NCI-H2029 (cell line): ENCODE measurements at places on chromosomes 2 and 18.

- DNase-seq, result no peak
Measured at GRCh38 chr2:16189029-16189835, 248.9 kb downstream of the MYCN start.

DNA sequence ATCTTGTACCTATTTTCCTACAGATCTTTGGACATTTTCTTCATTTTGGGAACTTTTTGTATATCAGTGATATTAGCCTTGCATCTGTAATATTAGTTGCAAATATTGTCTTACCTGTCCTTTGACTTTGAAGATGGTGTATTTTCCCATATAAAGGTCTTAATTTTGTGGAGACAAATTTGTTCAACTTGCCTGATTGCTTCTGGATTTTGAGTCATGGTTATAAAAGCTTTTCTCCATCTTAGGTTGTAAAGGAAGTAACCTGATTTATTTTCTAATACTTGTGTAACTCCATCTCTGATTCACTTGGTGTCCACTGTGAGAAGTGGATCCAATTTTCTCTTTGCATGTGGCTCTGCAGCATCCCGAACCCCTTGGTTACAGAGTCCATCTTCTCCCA is 97.7 kb upstream of the OTOS start:
- DNase-seq, result no peak

GRCh38 chr2:236209535-236209934 is 41.3 kb upstream of the GBX2 start:
- no peak for DNase-seq

DNA sequence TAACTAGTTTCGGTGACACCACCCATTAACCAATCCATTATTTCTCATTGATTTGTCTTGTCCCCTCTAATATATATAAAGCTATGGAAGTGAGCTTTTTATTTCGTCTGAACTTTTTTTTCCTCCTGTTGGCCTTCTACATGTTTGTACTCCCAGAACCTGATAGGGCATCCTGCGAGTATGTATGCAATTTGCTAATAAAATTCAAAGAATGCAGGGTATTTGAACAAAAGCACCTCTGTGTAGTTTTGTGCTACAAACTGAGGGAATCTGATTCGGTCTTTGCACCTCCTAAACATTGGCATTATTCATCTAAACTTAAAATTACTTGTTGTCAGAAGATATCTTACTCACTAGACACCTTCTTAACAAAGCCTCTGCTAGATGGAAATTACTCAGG is 242.9 kb upstream of the TMEFF2 start:
- no peak for DNase-seq

DNA sequence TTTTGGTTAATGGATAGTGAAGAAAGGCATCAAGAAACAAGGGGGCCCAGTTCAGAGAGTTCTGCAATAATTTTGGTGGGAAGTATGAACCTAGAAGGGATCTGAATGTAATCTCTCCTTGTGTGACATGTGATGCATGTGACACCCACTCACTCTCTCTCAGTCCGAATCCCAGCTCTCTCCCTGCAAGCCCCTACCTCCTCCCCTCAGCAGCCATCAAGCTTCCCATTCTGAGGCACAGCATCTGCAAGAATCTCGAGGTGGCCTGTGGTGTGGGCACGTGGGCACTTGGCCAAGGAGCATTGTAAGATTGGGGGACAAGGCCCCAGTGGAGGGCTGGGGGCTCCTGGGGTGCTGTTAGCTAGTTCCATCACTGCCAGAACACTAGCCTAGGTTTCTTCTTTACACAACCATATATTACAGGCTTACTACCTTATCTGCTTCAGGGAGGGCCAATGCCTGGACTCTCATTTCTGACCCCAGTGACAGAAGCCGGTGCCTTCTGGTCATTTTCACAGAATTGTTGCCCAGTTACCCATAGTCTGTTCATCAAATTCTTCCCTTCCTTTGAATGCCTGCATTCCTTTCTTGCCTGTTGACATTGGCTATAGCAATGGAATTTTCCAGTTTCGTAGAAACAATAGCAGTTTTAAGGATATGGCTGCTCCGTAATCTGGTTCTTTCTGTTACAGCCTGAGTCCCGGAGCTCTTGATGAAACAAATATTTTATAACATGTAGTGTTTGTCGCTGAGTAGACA is 13.3 kb upstream of the LCLAT1 start:
- DNase-seq, result no peak

DNA sequence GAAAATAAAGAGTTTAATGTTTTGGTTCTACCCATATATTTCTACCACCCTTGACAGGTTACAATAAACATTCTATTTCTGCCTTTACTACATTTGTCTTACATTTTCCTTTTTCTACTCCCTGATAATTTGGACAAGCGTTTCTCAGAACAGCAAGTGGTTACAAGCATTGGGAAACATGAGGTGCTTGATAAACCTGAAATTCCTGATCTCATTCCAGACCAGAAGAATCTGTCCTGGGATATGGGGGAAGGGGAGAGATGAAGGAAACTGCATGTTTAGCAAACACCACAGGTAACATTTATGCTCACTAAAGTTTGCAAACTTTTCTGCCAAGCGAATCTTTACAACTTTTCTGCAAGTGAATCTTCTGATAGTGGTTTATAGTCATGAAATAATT is 28.3 kb upstream of the DSC1 start:
- no peak for DNase-seq

DNA sequence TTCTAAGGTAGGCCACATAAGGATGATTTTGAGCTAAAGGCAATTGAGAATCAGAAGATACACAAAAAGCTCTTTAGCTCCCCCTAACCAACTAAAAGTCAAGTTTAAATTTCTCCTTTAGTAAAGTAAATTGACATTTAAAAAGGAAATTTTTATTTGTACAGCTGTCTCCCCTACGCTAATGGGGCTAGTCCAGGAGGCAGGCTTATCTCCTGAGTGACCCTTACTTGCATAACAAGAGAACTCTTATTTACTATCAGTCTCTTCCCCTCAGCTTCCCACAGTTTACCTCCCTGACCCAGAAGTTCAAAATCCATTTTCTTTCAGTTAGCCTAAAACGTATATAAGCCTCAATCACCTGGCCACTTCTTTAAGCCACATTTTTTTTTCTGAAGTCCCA is 1002.8 kb upstream of the NRXN1 start:
- no peak for DNase-seq

GRCh38 chr18:23169673-23170044 is 34.4 kb downstream of the CABLES1 start:
- DNase-seq, result no peak

DNA sequence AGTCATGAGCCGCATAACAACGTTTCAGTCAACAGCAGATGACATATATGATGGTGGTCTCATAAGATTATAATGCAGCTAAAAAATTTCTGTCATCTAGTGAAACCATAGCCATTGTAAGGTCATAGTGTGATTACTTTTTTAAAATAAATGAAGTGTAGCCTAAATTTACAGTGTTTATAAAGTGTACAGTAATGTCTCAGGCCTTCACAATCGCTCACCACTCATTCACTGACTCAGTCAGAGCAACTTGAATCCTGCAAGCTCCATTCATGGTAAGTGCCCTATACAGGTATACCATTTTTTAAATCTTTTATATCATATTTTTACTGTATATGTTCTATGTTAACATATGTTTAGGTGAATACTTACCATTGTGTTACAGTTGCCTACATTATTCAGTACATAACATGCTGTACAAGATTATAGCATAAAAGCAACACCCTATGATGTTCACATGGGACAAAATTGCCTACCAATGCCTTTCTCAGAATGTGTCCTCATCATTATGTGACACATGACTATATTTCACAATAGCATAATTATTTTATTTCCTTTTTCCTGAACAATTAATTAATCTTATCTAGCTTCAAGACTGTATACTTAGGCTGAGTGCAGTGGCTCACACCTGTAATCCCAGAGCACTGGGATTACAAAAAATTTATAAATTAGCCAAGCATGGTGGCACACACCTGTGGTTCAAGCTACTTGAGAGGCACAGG is 1115.9 kb upstream of the ZEB2 start:
- no peak for DNase-seq

DNA sequence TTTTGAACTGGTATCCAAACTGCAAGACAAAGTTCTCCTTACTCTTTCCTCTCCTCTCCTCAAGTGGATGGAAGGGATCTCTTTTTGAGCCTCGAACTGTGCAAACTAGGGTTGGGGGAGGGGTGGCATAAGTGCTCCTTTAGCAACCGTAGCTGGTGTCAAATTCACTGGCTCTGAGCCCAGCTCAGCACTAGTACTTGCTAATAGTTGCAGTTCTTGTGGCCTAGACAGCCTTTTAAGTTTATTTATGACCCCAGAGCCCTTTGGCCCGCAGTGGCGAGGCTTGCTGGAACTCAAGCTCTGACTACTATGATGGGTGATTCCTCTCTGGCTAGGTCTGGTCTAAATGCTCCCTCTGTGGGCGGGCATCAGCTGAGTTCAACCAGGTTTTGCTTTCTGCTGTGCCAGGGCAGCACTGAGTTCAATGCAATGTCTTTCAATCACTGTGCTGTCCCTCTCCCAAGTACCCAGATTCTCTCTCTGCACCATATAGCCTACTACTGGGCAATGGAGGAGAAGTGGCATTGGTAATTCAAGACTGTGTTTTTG is 528.4 kb upstream of the SYT4 start:
- DNase-seq, result peak; percentile 42

DNA sequence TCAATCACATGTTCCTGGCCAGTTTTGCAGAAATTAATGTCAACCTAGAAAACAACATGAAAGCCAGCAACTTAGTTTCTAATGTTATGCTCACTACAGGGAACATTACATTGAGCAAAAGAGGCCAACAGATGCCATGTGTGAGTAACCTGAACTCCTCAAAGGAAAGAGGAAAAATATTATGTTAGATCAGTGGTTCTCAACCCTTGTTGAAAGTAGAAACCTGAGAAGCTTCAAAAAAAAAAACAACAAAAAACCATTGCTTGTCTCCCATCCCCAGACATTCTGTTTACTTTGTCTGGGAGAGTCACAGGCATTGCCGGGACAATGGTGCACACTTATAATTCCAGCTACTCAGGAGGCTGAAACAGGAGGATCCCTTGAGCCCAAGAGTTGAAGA is 57.7 kb downstream of the METTL4 start:
- peak; percentile 62 for DNase-seq

DNA sequence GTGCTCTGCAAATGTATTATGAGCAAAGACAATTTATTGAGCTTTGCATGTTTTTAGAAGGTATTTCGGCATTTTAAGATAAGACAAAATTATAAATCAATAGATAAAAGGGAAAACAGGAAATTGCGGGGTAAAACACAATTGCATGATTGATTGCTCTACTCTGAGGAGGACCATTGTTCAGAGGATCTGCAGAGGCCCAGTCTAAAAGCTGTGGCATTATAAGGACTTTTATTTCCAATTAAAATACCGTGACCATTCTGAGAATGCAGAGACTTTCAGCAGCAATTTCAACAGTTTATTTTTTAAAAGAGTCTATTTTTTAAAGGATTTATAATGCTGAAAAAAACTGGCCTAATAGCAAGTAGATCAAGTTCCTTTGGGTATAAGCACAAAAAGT is 62.0 kb downstream of the TPGS2 start:
- DNase-seq, result no peak

DNA sequence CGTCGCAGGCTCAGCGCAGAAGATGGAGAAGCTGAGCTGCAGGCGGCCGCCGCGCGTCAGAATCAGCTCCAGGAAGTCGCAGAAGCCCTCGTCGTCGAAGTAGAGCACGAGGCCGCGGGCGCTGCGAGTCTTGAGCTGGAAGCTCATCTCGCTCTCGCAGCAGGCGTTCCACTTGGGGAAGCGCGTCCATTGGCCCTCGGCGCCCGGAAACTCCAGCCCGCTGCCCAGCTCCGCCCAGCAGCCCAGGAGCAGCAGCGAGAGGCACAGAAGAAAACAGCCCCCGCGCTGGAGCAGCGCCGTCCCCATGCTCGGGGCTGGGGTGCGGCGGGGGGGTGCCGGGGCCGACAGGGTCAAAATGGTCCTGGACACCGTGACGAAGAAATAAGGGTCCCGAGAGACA is 4.0 kb downstream of the NRXN1 start:
- DNase-seq, result no peak

GRCh38 chr2:43542285-43542933 is 53.4 kb downstream of the THADA start:
- DNase-seq, result no peak

DNA sequence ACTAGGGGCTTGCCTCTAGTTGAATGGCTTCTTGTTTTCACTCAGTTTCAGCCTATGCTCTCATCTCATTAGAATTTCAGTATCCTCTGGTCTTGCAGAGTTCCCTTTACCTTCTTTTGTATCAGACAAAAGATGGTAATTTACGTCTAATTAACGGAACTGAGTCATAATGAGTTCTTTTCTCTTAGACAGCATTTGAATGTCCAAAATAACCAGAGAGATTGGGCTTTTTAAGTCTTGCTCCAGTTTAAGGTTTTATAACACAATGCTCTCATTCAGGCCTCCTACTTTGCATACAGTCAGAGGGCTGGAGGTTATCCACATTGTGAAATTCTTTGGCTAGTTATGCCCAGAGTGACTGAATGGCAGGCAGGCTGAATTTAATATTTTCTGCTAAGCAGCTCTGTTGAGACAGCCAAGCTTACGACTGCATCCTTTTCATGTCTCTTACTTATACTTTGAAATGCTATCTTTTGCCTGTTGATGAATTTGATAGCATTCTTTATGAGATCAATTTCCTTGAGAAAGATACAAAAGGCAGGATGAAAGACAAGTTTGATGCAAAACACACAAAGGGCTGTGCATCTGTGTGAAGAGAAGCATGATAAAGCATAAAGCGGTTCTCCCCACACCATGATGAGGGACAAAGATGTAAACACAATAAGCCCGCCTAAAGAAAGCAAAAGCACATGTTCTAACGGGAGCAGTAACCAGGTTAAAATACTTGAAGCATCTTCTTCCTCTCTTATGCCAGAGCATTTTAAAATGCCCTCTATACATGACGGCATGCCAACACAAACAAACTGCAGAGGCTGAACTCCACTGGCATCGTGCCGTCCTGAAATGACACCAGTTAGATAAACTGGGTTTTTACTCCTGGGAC is 90.0 kb downstream of the CDH2 start:
- DNase-seq, result peak; percentile 33

GRCh38 chr2:240799033-240799820 is 20.8 kb downstream of the KIF1A start:
- DNase-seq, result no peak

- no peak for DNase-seq
Measured at GRCh38 chr2:196162586-196163175, 8.7 kb downstream of the STK17B start.

DNA sequence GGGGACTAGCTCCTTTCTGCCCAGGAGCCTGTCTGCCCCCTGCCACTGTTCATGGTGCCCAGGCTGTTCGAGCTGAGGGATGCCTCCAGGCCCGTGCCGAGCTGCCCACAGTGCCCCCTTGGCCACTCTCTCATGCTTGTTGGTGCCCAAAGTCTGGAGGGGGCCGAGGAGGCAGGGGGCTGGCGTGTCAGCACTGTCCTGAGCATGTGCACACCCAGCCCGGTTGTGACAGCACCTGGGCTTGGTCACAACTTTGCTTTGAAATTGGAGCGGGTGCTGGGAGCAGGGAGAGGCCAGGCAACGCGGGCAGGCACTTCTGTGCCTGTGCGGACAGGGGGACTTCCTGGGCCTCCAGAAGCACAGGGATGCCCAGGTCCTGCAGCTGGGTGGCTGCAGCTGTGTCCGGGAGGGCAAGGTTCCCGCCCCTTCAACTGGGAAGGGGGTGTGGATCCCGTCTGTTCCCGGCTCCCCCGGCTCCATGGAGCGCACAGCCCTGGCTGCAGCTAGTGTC is 22.2 kb upstream of the RAPGEF4 start:
- DNase-seq, result no peak

- peak; percentile 79 for DNase-seq
Measured at GRCh38 chr2:132984731-132985130, 314.7 kb upstream of the LYPD1 start.
